ENCODE measurements at places on chromosomes 6 and 20.

GRCh38 chr6:125454351-125454750 lies 152.6 kb upstream of the HDDC2 start:
- DNase-seq, result no peak

DNA sequence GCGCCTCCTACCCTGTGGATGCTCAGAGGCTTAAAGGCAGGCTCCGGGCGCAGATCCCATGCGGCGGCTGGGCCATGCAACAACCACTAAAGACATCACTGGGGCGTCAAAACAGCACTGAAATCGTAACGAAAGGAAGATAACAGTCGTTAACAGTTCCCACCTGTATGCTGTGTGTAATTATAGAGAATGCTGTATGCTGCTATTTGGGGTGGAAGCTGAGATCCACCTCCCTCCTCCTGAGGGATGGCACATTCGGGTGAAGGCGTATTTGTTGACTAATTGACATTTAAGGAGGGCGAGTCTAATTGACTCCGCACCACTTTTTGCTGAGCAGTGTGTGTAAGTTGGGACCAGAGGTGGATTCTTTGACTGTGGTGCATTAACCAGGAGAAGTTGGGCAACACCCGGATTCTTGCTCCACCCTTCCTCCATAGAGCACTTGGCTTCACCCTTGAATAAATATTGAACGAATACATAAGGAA lies 687 bp downstream of the SLC35A1 start:
- no peak for DNase-seq

- no peak for DNase-seq
These were observed 28.1 kb upstream of the MTCL3 start for GRCh38 chr6:127547215-127547614.

GRCh38 chr6:72677740-72678139 lies 55.9 kb downstream of the KCNQ5 start:
- no peak for DNase-seq

DNA sequence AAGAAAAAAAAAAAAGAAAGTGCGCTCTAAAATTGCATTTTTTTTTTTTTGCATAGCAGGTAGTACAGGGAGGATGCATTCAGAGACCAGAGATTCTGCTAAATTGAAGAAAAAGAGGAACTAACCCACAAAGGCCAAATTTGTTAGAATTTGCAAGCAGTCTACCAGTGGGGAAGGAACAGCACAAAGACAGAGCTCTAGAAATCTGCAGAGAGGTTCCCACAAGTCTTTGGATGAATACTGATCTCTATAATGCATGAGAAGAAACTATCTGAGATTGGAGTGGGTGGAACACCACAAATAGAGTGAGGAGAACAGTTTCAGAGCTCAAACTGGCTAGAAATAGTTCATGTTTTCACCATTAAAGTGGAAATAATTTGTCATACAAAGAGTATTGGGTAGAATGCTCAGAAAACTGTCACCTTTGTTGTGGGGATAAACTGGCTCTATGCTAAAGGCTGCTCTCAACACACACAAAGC lies 79.6 kb upstream of the AHI1 start:
- DNase-seq, result no peak

GRCh38 chr6:105320271-105320670 lies 82.6 kb downstream of the PREP start:
- no peak for DNase-seq

- no peak for DNase-seq
These were observed 104.2 kb upstream of the PRDM1 start for GRCh38 chr6:105981888-105982358.

DNA sequence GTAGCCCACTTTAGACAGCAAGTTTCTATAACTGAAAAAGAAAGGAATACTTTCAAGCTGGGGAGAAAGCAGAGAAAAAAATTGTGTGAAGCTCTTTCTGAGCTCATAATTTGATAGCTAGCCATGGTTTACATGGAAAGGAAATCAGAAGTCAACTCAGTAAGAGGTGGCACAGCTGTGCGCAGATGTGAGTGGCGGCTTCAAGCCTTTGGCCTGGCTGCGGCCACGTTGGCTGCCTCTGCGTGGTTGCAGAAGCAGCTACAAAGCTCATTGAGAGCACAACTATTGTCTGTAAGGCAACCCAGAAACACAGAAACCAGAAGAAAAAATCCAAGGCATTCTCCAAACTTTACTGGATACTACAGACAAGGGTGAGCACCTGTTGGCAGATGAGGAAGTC lies 136.9 kb downstream of the SASH1 start:
- no peak for DNase-seq

DNA sequence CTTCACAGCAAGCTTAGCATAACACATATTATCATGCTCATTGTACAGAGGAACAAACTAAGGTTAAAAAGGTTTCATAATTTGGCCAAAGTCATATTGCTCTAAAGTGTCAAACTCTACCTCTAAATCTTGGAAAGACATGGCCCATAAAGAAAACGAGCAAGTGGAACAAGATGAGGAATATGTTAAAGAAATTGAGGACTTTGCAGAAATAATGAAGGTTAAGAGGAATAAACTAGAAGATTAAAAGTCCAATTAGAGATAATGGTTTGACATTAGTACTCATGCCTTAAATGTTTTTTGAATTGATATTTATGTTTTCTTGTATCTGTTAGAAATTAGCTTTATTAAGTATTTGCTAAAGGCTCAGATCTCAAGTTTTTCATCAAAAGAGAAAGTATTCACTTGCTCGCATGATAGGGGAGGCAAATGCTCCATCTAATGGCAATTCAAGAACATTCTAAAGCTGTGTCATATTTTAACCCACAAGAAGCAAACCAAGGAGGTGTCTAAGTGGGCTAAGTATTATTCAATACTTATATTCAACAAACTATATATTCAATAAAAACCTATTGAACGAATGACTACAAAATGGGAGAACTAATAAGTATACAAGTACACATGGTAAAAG lies 192.9 kb upstream of the SPTLC3 start:
- no peak for DNase-seq

- no peak for DNase-seq
These were observed 101.2 kb upstream of the ARMC2 start for GRCh38 chr6:108746836-108747575.

DNA sequence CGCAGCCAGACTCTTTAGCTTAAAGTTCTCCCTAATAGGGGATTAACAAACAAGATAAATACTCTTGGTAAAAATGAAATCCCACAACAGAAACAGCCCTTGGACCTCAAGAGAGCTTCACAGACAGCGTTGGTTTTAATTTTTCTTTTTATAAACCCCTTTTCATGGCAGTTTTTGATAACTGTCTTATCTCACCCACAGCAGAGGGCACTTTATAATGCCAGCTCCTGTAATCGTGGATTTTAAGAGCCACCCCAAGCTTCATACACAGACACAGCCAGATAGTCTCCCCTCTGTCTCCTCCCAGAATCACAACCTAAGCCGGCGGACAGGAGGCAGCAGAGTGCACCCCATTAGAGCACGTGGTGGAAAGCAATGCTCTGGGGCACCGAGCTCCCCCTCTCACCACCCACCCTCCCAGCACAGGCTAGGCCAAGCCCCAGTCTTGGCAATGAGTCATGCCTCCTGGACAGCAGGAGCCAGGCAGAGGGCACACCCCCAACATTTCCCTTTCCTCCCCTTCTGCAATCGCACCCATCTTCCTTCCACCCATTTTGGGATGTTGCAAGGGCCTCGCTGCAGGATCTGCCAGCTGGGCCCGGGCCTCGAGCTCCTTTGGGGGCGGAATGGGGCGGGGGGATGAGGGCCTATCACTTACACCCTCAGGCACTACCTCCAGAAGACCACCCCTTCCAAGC lies 2.4 kb downstream of the JAG1 start:
- no peak for DNase-seq

DNA sequence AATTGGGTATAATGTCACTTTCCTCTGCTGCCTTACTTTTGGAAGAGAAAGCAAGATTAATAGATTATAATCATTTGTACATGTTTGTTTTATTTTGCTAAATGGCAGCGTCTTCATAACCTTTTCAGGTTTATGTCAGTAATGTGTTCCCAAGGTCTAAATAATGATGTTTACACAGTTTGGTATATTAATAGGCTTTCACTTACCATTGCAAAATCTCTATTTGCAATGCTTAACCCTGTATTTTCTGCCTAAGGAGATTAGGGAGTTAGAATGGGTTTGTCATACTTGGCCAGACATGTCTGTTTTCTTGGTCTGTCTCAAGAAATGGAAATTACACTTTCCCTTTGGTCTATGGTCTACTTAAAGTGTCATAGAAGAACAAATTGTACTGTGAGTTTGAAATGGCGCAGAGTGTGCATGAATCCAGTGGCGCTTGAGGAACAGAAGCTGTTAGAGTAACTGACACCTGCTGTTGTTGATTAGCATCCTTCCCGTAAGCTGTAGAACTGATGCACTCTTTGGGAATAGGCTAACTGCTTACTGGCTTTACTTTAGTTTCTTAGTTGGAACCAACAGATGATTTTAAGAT lies 261.1 kb downstream of the SAMD5 start:
- DNase-seq, result no peak

DNA sequence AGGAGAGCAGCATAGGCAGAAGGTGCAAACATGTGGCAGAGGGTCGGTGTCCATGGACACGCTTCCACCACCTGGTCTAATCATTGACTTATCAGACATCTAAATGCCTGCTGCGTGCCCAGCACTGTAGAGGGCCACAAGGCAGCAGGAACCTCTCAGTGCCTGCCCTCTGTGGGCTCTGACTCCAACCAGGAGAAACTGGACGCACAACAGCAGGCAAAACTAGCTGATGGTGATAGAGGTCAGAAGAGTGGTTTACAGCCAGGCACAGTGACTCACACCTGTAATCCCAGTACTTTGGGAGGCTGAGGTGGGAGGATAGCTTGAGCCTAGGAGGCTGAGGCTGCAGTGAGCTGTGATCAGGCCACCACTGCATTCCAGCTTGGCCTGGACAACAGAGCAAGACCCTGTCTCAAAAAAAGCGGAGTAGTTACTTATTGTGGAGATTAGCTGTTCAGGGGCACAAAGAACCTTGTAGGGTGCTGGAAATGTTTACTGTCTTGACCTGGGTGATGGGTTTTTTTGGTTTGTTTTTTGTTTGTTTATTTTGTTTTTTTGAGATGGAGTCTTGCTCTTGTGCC lies 46.5 kb downstream of the PPARD start:
- no peak for DNase-seq

GRCh38 chr20:8216375-8217200 lies 84.5 kb downstream of the PLCB1 start:
- DNase-seq, result no peak

DNA sequence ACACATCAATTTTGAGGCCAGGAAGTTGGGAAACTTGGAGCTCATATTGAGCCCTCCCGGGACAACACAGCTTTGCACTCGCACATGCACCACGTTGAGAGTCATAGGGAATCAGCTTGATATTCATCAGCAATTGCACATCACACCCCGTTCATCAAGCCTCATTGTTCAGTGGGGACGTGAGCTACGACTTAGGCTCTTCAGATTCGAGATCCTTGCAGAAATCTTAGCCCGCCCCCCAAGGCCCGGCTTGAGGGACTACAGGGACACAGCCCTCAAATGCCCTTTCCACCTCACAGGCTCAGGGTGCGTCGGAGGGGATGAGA lies 93.0 kb upstream of the MAFB start:
- DNase-seq, result no peak

DNA sequence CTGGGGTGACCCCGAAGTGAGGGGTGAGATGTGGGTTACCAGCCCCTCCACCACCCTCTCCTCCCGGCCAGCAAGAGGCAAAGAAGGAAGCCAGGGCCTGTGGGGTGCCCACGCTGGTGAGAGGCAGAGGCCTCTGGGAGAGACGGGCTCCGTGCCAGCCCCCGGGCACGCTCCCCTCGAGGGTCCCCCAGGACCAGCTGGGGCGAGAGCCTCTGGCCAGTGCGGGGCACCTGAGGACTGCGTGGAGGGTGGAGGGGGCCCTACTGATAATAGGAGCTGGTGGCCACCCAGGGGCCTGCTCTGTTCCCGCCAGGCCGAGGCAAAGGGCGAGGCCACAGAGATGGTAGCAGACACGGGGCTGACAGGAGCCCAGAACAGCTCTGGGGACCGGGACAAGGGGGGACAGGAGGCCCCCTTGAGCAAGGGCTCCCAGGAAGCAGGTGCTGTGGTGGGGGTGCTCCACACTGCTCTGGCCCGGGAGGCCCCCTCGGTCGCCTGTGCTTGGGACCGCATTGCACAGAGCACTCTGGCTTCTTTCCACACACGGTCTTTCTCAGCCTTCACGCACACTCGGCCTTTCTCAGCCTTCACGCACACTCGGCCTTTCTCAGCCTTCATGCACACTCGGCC lies 226.9 kb downstream of the TTLL2 start:
- DNase-seq, result no peak
